ENCODE measurements at places on chromosomes 7 and 10.

GRCh38 chr7:42099470-42100155 lies 137.4 kb downstream of the GLI3 start:
- no peak for DNase-seq

GRCh38 chr7:108839076-108839475 lies 269.4 kb downstream of the DNAJB9 start:
- no peak for DNase-seq

- no peak for DNase-seq
Observed at GRCh38 chr10:132109341-132110110, 43.8 kb downstream of the JAKMIP3 start.

DNA sequence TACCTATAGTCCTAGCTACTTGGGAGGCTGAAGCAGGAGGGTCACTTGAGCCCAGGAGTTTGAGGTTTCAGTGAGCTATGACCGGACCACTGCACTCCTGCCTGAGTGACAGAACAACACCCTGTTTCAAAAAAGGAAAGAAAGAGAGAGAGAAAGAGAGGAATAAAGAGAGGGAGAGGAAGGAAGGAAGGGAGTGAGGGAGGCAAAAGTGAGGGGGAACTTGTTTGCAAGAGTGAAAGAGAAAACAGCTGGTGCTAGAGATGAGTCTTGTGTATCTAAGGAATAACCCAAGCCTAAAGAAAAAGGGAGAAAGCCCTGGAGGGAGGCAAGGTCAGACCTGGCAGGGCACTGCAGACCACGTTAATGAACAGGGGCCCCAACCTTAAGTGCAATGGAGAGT lies 4.8 kb upstream of the NT5C2 start:
- DNase-seq, result no peak

GRCh38 chr7:127818306-127818705 lies 166.3 kb downstream of the SND1 start:
- DNase-seq, result no peak

GRCh38 chr7:99380823-99381663 lies 6.5 kb downstream of the ARPC1B start:
- DNase-seq, result no peak

GRCh38 chr10:4984971-4985594 lies 18.6 kb downstream of the AKR1C2 start:
- DNase-seq, result no peak

- no peak for DNase-seq
Observed at GRCh38 chr10:44995914-44996669, 4.6 kb upstream of the ZNF22 start.

DNA sequence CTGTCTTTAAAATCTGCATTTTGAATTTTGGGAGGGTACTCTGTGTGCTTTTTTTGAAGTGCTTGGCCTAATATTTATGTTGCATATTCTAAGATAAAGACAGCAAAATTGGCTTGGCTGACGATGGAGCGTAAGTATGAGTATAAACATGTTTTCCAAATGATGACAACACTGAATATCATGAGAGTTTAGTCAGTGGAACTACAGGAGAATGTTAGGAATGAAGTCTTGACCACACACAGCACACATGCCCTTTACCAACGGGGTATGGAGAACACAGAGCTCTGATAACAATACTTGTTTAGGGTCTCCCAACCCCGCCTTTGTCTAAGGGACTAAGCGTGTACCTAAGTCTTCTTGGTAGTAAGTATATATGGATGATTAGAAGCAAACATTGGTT lies 253.9 kb upstream of the FZD8 start:
- no peak for DNase-seq

GRCh38 chr7:80902716-80903308 lies 16.0 kb downstream of the SEMA3C start:
- DNase-seq, result no peak

DNA sequence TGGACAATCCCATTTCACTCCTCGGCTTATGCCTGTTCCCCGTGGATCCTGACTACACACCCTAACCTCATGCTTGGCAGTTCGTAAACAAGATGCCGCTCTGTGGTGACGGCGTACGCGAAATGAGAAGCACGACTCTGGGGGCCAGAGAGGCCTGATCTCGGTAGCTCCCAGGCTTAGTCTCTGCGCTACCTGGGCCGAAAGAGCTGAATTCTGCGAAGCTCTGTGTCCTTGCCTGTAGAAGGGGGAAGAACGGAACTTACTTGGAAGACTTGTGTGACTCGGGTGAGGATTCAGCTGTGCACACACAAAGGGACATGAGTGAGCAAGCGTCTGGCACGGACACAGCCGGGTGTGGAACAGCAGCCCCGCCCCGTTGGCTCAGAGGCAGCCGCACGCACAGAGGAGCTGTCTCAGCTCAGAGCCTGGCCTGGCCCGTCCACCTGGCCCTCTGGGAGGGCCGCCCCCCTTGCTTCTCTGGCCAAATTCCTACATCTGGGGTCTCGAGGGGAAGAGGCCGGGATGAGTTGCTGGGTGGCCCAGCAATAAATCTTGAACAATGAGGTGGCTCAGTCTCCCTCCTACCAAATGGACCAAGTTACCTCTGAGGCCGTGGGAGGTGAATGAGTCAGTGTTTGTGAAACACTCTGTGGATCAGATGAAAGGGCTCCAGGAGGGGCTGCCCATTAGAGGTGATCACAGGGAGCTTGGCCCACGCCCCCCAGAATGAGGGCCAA lies 83.8 kb downstream of the PDGFA start:
- DNase-seq, result no peak

DNA sequence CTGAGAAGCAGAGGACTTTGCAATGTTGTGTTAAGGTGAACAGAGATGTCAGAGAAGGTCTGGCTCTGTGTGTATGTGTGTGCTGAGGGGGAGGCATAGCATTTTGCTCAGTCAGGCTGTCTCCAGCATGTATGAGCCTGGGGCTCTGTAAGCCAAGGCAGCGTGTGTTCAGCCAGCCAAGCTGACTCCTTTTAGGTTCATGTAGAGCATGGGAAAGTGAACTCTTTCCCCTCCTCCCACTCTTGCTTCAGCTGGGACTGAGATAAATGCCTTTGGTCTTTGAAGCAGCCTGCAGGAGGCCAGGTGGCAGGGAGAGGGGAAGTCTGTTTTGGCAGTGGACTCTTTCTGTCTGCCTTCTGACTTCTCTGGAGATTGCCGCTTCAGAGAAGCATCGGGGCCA lies 3.8 kb downstream of the SFXN2 start:
- DNase-seq, result no peak

DNA sequence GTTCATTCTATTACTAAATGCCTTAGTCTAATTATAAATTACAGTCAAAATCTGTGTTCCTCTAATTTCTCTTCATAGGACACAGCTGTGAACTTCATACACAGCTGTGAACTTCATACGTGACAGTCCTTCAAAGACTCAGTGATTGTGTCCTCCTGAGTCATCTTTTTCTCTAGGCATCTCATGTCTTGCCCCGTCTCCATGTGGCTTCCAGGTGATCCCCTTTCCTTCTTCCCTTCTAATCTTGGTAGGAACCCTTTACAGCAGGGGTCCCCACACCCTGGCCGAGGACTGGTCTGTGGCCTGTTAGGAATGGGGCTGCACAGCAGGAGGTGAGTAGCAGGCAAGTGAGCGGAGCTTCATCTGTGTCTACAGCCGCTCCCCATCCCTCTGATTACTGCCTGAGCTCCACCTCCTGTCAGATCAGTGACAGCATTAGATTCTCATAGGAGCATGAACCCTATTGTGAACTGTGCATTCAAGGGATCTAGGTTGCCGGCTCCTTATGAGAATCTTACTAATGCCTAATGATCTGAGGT lies 14.0 kb upstream of the EIF5AL1 start:
- no peak for DNase-seq

DNA sequence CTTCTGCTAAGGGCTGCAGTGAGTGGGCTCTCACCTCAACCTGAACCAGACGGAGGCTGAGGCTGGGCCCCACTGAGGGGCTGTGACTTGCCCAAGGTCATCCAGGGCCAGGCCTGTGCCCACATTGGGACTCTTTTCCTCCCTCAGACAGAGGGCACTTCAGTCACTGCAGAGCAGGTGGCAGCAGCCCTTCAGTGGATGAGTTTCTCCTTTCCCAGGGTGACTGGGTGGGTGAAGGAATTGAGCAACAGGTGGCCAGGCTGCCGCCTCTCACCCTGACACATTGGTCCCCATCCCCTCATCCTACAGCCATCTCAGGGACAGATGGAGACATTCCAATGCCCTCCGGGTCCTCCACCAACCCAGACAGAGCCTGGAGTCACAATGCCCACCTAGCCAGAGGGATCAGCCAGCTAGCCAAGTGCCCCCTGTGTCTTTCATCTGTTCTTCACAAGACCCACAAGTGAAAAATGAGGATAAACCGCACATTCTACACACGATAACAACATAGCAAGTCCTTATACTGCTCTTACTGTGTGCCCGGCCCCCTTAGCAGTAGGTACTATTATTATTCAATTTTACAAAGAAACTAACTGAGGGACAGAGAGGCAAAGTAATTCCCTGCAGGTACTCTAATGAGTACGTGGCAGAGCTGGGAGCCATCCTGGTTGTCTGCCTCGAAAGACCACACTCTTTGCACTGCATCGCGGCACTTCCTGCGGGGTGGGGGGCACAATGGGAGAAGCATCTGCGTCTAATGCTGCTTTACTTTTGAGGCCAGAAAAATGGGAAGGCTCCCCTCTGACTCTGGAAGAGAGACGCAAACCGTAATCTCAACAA lies 1.7 kb upstream of the SLC18A3 start:
- no peak for DNase-seq

Measured in SK-N-DZ (cell line).